ENCODE measurements at places on chromosomes 6 and 20. TPM values are rescaled to one million over a fixed set of nuclear protein-coding genes. Genes with fewer than 3 reads are reported as not detected.

DNA sequence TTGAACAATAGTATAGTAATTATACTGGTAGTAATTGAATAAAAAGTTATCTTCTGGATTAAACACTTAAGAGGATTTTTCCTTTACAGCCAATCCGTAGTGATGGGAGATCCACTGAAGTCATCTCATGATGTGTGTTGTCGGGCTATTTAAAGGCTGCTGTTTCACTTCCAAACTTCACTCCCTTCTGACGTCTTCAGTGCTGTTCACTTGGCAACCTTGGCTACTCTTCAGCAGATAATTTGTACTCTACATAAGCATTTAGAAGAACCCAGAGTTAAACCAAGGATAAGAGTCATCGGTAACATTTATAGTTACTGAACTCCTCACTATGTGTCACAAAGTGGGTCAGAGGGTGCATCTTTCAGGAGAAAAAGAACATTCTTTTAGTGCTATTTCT, 179.1 kb upstream of the EYA4 start:
- no peaks in the 10 kb centered on the region for H3K4me1 ChIP-seq
- no peak overlapping the region for H3K27ac ChIP-seq
- DNase-seq = no peak
- no peaks in the 10 kb centered on the region for H3K36me3 ChIP-seq
- H3K27me3 ChIP-seq = no peaks in the 10 kb centered on the region

DNA sequence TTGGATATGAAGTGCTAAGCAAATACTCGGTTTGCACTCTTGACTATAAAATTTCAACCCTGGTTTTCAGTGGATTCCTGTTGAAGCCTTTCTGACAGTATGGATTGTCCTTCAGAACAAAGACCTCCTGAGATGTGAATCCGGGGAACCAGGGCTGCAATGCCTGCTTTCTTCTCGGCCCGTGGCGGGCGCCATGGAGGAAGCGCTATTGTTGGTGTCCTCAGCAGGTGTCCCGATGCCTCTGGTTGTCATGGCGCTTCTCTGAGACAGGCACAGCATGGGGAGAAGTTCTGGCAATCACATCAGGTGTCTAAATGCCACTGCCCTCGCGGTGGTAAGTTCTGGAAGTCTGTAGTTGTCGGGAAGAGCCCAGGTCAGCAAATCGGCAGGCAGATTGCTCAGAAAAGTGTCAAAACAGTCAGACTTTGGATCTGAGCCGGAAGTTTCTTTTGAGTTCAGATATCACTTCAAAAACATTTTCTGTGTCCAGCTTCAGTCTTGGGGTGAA, 188.5 kb downstream of the CDH4 start:
- no peaks in the 10 kb centered on the region for H3K27me3 ChIP-seq
- no peak overlapping the region for H3K4me3 ChIP-seq
- DNase-seq = no peak
- peaks cover 26% of the 10 kb centered on the region for H3K4me1 ChIP-seq
- H3K36me3 ChIP-seq = peaks cover 4% of the 10 kb centered on the region

DNA sequence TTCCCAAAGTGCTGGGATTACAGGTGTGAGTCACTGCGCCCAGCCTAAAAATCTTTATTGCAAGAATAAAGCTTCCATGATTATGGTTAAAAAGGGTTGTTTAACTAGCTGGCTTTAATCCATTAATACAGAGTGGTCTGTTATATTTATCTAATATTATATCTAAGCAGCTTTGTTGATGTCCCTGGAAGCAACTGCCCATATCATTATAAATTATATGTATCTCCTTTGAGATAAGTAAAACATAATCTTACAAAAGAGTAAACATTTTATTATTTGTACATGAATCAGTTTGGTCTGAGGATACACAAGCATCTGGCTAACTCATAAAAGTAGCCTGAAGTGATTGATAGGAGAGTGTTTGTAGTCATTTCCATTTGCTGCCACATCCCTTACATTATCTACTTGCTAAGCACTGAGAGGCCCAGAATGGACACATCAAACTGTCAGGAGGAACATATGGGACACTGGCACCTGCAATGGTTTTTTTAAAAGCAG, 46.9 kb downstream of the TRAF3IP2 start:
- H3K4me1 ChIP-seq = peaks cover 43% of the 10 kb centered on the region
- peaks cover 58% of the 10 kb centered on the region for H3K36me3 ChIP-seq
- no peak for DNase-seq
- H3K27me3 ChIP-seq = peaks cover 2% of the 10 kb centered on the region

RBBP8NL gene
- not detected for total RNA-seq

SRMS gene
- total RNA-seq = not detected

- no peak for DNase-seq
- no peak overlapping the region for H3K4me3 ChIP-seq
- H3K4me1 ChIP-seq = no peaks in the 10 kb centered on the region
- no peaks in the 10 kb centered on the region for H3K36me3 ChIP-seq
- no peaks in the 10 kb centered on the region for H3K27me3 ChIP-seq
These were observed 73.9 kb upstream of the RUNX2 start for GRCh38 chr6:45254253-45254652.
